CD4-positive, alpha-beta T cell treated with Interleukin-21 for 1 hour (primary cell): ENCODE measurements at places on chromosomes 11 and 22.

DNA sequence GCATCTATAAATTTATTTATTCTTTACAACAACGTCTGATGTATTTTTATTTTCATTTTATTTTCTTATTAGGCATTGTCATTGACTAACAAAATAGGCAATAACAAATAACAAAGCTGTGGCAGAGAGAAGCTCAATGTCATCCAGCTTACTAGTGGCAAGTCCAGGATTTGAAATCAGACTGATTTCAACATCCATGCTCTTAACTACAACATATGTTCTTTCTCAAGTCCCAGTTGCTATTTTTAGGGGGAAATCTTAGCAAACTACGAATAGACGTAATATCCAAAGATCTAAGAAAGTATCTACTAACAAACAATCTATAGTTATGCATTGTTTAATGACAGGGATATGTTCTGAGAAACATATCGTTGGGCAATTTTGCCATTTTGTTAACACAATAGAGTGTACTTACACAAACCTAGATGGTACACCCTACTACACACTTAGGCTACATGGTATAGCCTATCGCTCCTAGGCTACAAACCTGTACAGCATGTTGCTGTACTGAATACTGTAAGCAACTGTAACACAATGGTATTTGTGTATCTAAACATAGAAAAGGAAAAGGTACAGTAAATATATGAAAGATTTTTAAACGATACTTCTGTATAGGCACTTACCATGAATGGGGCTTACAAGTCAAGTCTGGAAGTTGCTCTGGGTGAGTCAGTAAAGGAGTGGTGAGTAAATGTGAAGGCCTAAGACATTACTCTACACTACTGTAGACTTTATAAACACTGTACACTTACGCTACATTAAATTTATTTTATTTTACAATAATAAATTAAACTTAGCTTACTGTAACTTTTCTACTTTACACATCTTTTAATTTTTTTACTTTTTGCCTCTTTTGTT, 151.3 kb downstream of the DLG2 start:
- no peak for DNase-seq

GRCh38 chr11:12853325-12853651, 155.8 kb upstream of the RASSF10 start:
- DNase-seq = no peak

- DNase-seq = no peak
Measured at GRCh38 chr11:8015753-8016239, 28.7 kb downstream of the EIF3F start.

DNA sequence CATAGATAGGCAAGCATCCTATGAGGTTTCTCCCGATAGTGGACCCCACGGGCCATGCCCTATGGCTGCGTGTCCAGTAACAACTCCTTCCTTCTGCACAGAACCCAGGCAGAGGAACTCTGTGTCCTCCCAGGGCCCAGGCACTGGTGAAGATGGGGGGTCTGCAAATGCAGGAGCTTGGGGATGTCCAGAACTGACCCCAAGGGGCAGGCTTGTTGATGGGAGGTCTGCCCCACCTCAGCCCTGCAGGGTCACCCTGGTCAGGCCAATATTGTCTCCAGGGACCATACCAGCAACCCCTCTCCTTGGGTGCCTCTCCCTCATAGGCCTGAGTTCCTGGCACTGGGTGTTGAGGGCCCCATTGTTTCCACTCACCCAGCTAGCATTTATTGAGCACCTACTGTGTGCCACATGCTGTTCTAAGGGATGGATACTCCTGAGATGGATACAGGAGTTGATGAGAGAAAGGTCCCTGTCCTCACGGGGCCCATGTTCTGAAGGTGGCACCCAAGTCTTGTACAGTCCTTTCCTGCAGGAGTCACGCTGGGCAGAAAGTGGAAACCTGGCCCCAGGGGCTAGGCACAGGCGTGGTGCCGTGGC, 26.3 kb upstream of the TXNRD2 start:
- DNase-seq = no peak

GRCh38 chr22:31923747-31924146, 20.6 kb upstream of the YWHAH start:
- no peak for DNase-seq

DNA sequence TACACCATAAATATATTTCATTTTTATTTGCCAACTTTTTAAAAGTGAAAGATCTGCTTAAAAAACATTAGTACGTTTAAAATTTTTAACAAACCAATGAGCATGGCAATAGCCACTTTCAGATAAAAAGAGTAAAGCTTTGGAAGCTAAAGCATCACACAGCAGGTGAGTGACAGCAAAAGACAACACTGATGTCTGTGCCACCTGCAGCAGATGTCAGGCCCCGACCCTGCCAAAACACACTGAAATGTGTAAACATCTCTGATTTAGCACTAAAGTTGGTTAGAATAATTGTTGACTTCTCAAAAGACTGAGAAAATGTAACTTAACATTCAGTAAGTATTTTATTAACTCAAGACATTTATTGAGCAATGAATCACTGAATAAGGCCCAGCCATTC, 232.9 kb downstream of the DLG2 start:
- DNase-seq = no peak

DNA sequence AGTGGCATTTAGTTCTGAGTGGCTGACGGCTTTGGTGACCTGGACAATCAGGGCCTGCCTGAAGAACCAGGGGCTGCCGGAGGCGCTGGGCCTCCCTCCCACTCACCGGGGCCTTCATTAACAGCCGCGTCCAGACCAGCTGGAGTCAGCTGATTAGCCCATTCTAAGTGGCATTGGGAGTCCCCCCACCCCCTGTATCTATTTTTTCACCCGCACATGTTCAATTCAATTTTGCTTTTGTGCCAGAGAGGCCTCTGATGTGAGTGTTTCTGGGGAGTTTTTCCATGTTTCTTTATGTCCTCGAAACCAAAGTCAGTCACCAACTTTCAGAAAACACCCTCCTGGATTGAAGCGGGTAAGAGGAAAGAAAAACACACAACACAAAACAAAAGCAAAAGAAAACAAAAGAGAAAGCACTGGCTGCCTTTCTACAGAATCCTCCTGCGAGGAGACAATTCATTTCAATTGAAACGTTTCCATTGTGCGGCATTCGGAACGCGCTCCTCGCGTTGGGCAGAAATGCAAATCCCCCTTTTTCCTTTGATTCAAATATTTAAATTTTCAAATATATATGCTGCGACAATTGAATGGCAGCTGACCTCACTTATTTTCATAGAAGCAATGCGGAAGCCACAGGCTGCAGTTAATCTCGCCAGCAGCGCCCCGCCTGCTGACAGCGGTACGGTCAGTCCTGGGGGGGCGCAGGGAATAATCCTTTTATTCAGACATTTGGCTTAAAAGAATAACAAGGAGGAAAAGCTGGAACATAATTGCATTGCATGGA, 17.7 kb downstream of the CDKN1C start:
- no peak for DNase-seq

DNA sequence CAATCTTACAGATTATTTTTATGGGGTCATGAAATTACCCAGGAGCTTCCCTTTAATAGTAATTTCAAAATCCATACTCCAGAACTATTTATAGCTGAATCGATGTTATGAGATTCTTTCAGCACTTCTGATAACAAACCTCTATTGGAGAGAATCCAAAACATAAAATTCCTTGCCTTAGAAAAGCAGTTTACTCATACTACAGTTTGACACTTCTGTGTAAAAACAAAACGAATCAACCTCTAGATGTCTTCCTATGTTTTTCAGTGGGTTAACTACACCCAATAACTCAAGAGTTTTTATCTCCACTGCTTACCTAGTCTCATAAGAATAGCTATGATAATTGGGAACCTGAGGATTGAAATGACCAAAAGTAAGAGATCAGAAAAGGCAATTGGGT, 35.6 kb downstream of the KIF18A start:
- no peak for DNase-seq

DNA sequence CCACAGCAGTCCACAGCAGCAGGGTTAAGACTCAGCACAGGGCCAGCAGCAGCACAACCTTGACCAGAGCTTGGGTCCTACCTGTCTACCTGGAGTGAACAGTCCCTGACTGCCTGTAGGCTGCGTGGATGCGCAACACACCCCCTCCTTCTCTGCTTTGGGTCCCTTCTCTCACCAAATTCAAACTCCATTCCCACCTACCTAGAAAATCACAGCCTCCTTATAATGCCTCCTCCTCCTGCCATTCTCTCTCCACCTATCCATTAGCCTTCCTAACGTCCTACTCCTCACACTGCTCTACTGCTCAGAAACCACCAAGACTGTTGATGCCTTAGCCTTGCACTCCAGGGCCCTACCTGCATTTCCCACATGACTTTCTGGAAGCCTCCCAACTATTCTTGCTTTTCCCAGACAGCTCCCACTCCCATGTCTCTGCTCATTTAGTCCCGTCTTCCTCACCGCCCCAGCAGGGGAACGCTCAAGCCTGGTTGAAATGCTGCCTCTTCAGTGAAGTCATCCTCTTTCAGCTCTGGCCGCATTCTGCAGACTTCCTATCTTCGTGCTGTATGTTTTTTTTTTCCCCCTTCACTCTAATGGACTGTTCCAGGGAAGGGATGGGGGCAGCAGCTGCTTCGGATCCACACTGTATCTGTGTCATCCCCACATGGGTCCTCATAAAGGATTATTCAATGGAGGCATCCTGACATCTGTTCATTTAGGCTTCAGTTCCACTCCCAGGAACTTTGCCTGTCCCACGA, 3.3 kb downstream of the IL18BP start:
- DNase-seq = no peak

DNA sequence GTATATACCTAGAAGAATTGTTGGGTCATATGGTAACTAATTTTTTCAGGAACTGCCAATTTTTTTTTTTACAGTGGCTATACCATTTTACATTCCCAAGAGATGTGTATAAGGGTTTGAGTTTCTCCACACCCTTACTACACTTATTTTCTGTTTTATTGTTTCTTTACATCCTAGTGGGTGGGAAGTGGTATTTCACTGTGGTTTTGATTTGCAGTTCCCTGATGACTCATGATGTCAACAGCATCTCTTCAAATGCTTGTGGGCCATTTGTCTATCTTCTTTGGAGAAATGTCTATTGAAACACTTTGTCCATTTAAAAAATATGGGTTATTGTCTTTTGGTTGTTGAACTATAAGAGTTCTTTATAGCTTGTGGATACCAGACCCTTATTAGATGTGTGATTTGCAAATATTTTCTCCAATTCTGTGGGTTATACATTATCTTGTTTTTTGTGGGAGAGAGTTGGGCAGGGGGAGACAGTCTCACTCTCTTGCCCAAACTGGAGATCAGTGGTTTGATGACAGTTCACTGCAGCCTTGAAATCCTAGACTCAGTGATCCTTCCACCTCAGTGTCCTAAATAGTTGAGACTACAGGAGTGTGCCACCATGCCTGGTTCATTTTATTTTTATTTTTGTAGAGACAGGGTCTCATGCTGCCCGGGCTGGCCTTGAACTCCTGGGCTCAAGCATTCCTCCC, 30.3 kb upstream of the PISD start:
- peak; percentile 31 for DNase-seq

DNA sequence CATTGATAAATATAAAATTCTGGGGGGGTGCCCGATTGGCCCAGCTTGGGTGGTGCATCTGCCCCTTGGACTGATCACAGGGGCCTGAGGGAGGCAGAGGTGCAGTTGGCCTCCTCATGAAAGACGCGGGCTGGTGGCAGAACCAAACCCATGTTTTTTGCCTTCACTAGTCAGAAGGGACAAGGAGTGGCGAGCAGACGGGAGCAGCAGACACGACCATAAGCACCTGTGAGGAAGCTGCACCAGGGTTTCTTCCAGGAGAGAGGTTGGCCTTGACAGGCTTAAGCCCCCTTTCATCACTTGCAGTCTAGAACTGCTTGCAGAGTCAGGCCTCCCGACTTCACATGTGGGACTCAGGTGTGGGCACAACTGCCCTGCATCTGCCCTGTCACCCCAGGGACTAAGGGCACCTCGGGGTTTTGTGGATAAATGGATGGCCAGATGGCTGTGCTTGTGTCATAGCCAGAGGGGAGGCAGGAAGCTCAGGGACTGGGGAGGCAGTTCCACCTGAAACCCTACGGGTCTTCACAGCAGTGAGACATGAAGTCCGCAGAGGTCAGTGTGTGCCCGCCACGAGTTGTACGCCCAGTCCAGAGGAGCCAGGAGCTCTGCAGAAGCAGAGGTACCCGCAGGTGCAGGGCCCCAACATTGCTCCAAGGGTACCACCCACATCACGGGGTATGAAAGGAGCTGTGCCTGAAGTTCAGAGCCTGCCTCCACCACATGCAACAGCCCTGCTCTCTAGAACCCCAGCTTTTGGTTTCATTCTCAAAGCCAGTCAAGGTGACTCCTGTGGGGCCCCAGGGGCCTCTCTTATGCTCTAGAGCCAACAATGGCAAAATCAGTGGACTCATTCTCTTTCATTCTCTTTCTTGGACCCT, 18.2 kb upstream of the SYT13 start:
- no peak for DNase-seq

GRCh38 chr11:27296497-27296896, 66.5 kb downstream of the CCDC34 start:
- no peak for DNase-seq

DNA sequence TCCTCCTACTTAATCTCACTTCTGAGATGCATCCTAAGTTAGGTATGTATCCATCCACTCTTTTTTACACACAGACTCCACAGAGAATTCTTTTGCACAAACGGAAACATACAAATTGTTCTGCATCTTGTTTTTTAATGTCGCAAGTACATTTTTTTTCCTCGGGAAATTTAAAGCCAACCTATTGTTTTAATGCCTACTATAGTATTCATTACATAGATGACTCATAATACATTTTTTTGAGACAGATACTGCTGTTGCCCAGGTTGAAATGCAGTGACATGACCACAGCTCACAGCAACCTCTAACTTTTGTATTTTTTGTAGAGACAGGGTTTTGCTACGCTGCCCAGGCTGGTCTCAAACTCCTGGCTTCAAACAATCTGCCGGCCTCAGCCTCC, 90.8 kb upstream of the TMEM45B start:
- no peak for DNase-seq

- no peak for DNase-seq
Measured at GRCh38 chr11:32531528-32531927, 52.1 kb upstream of the EIF3M start.

GRCh38 chr22:41305646-41306045, 4.3 kb downstream of the ZC3H7B start:
- DNase-seq = no peak

GRCh38 chr11:70247710-70248072, 22.8 kb upstream of the PPFIA1 start:
- no peak for DNase-seq

GRCh38 chr11:108804511-108804910, 139.6 kb downstream of the DDX10 start:
- no peak for DNase-seq

- DNase-seq = no peak
Measured at GRCh38 chr11:112016088-112016764, 9.0 kb upstream of the DLAT start.

- no peak for DNase-seq
Measured at GRCh38 chr11:132576706-132577105, 955.6 kb downstream of the OPCML start.

- DNase-seq = no peak
Measured at GRCh38 chr11:108698844-108699642, 34.2 kb downstream of the DDX10 start.

- DNase-seq = no peak
Measured at GRCh38 chr11:31655483-31655882, 145.9 kb downstream of the ELP4 start.

- no peak for DNase-seq
Measured at GRCh38 chr11:104060820-104061219, 24.4 kb downstream of the DDI1 start.
